ENCODE measurements at places on chromosomes 7 and 10.

GRCh38 chr10:57776688-57777432 is 490.8 kb downstream of the IPMK start:
- DNase-seq: no peak

DNA sequence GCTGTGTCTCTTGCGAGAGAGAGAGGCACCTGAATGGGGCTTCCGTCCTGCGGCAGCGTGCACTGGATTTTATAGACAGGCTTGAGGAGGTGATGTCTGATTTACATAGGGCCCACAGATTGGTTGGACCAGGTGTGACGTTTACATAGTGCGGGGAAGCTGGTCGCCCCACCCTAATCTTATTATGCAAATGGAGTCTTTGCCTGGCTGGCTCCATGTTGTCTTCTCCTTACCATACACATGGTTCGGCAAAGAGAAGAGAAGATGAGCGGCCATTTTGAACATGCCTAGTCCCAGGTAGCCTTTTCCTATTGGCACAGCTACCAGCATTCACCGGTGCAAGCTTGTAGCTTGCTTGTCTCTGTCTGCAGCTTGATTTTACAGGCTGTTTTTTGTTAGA is 238.5 kb upstream of the GALNT17 start:
- DNase-seq: no peak

- DNase-seq: no peak
These were observed 2.5 kb downstream of the SAP25 start for GRCh38 chr7:100570954-100571828.

DNA sequence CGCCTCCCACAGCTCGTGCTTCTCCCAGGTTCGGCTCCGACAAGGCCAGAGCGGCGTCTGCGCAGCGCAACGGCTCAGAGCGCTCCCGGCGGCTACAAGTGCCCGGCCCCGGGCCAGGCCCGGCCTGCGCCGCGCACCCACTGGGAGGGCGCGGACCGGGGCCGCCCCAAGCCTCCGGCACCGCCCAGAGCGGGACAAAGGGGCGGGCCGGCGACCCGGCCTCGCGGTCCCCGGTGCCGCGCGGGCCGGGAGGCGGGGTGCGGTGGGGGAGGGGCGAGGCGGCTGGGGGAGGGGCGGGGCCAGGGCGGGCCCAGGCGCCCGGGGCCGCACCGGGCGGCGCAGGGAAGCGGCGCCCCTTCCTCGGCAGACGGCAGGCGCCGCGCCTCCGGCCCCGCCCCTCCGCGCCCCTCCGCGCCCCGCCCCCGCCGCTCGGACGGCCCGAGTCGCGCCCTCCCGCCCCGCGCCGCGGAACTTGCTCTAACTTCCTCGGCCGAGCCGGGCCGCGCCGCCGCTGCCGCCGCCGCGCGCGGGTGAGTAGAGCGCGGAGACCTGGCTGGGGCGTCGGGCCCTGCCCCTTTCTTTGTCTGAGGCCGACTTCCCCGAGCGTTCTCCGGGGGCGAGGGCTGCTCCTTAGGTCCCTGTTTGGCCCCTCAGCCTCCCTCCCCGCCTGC is at the start of gene TSPAN14:
TSS of gene TSPAN14 (plus strand) at position 469 of the 671 bp plus-strand sequence. CDS start 34,924 bp downstream, outside the sequence.
- peak; percentile 84 for DNase-seq

GRCh38 chr7:130593033-130593432 is 75.5 kb downstream of the COPG2 start:
- no peak for DNase-seq

GRCh38 chr7:87424075-87424474 is 51.4 kb downstream of the ABCB4 start:
- DNase-seq: no peak

DNA sequence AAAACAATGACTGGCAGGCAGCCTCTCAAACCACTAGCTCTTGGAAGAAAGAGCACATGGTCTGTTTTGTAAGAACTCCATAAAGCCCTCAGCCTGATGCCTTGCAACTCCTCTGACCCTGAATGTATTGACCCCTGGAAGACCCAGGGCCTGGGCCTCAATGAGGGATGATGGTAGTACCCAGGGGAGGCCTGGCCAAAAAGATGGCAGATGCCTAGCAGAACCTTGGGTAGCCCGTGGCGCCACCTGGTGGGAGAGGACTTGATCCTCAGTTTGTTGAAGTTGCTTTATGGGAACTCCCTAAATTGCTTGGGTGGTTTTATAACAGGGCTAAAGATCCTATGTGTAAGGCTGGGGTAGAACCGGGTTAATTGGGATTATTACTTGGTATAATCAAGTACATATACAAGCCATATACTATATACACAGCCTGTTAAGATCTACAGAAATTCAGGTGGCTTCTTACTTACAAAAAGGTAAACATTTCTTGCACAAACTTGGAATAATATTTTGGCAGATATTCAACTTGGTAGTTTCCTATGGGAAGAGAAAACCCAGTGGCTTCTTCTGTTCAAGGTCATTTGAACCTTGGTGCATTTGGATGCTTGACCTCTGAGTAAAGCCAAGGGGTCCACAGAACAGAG is 95.8 kb upstream of the CACUL1 start:
- peak; percentile 5 for DNase-seq

DNA sequence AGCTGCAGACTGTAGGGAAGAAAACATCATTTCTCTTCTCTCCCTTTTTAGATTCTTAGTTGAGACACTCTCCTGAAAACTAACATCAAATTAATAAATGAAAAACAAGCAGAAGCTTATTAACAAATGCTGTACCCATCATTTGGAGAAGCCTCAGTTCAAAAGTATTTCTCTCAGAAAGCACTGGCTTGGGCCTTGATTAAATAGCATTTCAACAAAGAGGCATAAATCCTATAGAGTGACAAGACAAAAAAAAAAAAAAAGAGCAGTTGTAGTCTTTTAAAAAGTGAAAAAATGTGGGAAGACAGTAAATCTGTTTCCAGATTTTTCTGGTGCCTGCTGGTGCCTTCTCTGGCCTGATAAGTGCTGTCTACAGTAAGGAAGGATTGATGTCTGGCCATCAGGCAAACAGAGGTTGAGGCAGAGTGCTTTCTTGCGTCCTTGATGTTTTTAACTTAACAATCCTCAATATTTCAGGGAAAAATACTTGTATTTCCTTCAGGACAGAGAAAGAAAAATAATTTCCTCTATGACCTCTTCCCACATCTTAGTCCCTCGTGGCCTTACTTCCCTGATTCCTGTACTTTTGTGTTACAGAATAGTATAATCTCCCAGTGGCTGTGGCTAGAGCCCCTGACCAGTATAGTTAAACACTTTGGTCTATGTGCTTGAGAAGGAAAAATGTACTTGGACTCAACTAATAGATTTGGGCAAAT is 300.5 kb downstream of the HGF start:
- no peak for DNase-seq

GRCh38 chr7:35336444-35336843 is 82.5 kb upstream of the TBX20 start:
- DNase-seq: no peak

GRCh38 chr10:122077311-122077875 is 88.4 kb downstream of the TACC2 start:
- DNase-seq: no peak

- DNase-seq: no peak
These were observed 46.1 kb upstream of the MTPN start for GRCh38 chr7:136023134-136023869.

- no peak for DNase-seq
These were observed 317.0 kb upstream of the COBL start for GRCh38 chr7:51633596-51633995.

DNA sequence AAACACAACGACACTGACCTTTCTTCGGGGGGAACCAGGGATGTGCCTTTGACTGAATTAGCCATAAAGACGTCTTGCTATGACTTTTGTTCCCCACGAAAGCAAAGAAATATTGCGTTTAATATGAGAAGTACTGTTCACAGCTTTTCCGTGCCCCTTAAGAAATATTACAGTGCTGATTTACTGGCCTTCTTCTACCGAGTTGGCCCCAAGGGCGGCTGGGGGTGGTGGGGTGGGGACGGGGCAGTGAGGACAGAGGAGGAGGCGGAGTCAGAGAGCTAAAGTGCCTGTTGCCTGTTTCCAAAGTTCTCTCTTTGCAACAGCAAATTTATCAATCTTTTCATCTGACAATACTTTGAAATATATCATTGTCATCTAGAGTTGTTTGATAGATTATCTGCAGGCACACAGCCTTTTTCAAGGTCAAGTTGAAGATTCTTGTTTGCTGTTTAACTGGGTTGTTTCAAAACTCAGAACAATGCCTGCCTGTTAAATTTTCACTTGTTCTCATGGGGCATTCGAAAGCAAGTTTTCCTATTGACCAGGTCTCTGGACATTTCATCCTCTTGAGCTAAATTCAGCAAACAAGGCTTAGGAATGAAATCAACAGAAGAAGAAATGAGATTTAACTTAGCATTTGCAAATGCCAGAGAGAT is 9.0 kb downstream of the PTF1A start:
- no peak for DNase-seq

GRCh38 chr7:35389636-35390035 is 135.7 kb upstream of the TBX20 start:
- DNase-seq: no peak

DNA sequence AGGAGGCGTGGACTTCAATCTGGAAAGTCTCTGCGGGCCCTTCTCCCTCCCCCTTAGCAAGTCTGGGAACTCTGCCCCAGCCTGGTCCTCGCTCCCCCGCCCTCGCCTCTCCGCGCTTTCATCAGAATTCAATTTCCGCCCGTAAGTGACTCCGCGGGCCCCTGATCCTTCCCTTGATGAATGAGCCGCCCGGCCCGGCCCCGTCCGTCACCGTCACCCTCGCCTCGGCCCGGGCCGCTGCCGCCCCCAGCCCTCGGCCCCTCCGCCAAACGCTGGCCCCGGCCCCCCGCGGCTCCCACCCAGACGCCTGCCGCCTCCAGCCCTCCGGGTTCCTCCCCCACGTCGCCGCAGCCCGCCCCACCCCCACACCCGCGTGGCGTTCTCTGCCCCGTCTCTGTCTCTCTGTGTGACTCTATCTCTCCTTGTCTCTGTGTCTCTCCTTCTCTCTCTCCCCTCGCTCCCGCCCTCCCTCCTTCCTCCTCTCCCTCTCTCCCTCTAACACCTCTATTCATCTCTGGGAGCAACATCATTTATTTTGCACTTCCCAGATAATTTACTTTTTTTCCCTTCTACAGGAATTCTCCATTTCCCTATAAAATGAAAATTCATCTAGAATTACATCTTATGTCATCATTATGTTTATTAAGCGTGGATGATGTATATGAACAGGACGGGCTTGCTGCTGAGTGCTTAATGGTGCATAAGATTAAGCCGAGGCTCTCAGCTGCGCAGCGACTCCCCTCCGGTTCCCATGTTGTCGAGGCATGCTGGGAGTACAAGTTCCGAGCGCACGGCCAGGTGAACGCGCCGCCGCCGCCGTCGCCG is 91.2 kb upstream of the PAX2 start:
- DNase-seq: no peak

DNA sequence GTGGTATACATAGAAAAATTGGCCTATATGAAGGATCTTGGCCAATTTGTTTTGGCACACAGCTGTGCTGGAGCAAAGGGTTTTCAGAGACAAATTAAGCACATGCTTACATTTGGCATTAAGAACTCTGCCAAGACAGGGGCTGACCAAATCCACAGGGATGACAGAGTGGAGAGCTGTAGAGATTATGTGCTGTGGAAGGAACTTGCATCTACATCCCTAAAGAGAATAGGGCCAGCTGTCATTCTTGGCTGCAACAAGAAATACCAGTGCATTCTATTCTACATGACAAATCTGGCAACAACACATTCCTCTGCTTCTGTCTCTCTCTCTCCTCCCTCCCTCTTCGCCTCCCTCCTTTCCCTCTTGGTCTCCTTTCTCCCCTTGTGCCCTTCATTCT is 75.6 kb downstream of the POM121L12 start:
- no peak for DNase-seq

DNA sequence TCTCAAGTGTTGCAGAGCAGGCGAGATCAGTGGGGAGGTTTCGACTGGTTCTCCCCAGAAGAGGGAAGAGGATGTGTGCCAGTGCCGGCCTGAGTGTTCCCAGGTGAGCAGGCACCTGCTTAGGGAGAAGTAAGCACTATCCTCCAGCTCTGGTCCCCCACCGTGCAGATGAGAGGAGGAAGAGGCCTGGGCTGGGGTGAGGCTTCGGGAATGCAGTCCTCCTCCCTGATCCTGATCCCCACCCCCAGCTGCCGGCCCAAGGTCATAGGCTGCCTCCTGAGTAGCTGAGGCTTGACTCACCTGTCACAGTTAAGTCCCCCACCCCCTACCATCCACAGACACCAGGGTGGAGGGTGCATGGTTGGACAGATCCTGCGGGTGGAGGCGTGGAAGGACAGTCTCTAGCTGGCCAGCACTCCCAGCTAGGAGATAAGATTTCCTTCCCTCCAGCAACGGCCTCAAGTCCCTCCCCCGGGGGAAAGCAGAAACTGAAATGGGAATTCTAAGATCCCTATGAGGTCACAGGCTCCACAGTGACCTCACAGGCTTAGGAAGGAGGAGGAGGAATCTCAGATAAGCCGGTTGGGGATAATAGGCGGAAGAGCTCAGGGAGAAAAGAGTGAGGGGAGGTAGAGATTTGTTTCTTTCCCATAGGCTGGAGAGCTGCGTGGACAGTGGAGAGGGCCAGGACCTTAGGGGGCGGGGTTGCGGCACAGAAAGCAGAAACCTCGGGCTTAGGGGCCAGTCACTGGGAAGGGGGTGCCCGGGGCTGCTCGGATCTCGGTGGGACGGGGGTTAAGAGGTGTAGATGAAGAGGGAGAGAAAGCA is 1.0 kb downstream of the LRCH4 start:
- DNase-seq: no peak

- DNase-seq: no peak
These were observed 49.4 kb downstream of the GTF2IRD1 start for GRCh38 chr7:74503061-74503460.

GRCh38 chr7:24835643-24836042 is 78.4 kb upstream of the GSDME start:
- DNase-seq: no peak

DNA sequence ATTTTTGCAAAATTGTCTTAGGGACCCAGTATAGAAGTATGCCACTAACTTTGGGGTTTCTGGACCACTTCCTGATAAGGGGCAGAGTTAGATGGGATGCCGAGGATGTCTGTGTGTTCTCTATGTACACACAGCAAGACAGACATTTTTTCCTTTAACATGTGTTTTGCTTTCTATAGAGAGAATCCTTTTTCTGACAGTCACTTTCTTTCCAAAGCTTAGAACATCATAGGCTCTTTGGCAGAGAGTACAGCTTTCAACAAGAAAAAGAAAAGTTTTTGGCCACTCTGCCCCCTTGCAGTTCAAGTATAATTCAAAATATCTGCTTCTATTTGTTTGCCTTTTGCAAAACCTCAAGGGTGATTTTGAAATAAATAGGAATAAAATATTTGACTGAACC is 44.1 kb downstream of the PAPSS2 start:
- no peak for DNase-seq

- no peak for DNase-seq
These were observed 61.8 kb upstream of the SP4 start for GRCh38 chr7:21365866-21366624.

Measured in putamen (tissue), 1 donor.